NCI-H1930 (cell line): ENCODE measurements at places on chromosomes 7 and 10.
A peak's percentile ranks its signal among the peaks of the same experiment; 100 is the strongest.

DNA sequence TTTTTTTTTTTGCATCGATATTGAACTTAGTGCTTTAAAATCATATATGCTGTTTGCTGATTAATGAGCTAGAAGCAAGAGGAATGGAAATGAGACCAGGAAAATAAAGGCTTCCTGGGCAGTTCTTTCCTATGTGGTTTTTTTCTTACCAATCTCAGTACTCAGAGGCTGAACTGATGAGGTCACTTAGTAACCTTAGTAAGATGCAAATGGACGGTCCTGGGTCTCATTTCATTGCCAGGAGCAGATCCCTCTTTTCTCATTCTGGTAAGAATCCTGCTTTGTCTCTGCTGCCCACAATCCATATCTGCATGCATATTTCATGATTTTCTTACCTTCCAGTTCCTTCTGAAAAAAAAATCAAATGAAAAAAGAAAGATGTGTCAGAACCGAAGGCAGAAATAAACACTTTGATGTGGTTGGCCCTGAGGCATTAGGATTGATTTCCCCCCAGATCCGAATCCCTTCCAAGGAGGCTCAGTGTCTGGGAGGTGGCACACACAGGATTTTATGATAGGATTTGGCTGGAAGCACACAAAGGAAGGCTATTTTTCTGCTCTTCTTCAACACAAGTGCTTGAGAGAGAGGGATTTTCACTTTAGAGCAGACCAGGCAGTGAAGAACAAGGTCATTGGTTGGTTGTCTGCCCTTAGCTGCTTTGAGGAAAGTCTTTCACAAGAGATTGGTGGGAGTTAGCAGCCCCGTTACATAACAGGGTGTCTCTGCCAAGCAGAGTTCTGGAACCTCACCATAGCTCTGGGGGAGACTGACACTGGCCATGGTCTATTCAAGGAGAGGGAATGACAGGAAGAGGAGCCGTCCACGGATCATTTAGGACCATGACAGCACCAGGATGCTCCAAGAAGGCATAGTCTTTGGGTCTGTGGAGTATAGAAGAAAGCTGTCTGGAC is 150.0 kb downstream of the CAMK1D start:
- DNase-seq, result no peak

DNA sequence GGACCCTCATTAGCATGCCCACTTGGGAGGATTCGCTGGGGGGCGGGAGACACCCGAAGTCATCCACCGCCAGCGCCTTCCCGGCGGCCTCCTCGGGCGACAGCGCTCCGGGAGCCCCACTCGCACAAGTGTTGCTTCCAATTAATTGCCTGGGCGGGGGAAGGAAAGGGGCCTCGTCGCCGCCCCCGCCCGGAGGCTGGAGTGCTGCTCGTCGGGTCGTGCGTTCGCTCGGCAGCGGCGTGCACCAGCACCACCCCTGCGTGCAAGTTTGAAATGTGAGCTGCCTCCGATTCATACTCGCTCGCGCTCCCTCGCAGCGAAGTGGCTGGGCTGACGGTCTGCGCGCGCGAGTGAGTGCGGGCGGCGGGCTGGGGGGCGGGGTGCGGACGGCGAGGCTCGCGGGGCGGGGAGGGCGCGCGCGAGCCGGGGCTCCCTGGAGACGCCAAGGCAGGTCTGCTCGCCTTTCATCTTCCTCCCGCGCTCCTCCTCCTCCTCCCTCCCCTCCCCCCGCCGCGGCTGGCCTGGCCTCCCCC is 104.6 kb upstream of the PPIF start:
- DNase-seq, result peak; percentile 54

- no peak for DNase-seq
Measured at GRCh38 chr10:9819756-9820494, 1197.7 kb upstream of the CELF2 start.

GRCh38 chr7:106565428-106565827 is 95.5 kb downstream of the CCDC71L start:
- no peak for DNase-seq

DNA sequence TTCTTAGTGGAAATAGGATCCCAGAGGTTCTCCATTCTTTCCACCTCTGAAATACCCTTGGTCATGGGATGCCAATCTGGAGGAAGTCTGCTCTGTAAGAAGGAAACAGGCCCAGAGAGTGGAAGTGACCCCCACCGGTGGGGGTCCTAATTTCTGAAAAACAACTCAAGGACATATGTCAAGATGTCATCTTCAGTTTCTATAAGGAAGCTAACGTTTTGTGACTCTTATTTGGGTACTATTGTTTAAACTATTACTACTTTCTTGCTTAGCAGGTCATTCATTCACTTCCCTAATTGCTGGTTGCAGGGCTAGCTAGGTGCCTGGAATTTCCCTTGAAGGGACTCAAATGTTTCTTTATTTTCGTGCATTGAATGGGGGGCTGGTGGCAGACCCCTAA is 1.9 kb upstream of the ZNF775 start:
- DNase-seq, result no peak

- DNase-seq, result no peak
Measured at GRCh38 chr7:44251881-44252280, 51.1 kb downstream of the YKT6 start.

DNA sequence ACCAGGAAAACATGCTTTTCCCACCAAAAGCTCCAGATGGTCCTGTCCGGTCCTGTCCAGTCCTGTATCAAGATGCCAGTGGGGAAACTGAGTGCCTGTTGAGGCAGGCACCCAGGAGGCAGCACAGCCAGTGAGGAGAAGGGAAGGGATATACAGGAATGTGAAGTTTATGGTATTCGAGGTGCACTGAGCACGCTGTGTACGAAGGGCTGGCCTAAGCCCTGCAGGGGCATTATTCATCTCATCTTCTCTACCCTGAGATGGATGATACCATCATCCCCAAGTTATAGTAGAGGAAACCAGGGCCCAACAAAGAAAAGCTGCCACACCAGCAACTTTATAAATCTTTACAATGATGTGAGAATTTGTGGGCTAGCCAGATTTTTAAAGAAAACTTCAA is 23.4 kb upstream of the FXYD4 start:
- DNase-seq, result no peak

- no peak for DNase-seq
Measured at GRCh38 chr7:131183611-131184119, 144.0 kb upstream of the MKLN1 start.
